ENCODE measurements at places on chromosomes 12 and 14.
A peak's percentile ranks its signal among the peaks of the same experiment; 100 is the strongest.

GRCh38 chr12:53659571-53659981 is 16.3 kb downstream of the ATP5MC2 start:
- DNase-seq, result no peak

DNA sequence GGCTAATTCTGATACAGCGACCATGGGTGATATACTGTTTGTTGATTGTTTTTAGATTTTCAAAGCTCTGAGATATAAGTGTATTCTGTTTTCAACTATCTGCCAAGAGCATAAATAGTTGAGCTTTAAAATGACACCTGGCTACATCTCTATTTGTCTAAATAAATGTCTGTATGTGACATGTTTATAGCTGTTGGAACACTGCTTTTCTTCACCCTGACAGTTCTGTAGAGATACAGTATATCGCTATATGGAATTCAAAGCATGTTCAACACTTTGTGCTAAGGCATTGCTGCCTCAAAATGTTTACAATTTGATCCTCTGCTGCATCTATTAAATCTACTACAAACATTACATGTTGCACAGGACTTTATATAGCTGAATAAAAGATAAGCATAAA is 27.4 kb upstream of the MGAT4C start:
- no peak for DNase-seq

DNA sequence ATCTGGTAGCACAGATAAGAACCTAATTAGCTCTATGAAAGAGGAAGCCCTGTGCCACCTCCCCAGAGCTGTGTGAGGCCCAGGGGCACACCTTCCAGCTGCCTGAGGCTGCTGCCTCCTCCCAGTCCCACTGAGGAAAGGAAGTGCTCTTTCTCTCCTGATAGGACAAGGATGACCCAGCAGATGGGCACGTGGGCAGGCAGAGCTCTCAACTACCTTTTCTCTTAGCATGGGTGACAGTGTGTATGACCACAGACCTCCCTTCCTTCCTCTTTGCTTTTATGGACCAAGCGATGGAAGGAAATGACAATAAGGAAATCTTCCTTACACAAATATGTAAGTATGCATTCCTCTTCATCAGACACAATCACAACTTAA is 127.6 kb upstream of the AMIGO2 start:
- DNase-seq, result no peak

DNA sequence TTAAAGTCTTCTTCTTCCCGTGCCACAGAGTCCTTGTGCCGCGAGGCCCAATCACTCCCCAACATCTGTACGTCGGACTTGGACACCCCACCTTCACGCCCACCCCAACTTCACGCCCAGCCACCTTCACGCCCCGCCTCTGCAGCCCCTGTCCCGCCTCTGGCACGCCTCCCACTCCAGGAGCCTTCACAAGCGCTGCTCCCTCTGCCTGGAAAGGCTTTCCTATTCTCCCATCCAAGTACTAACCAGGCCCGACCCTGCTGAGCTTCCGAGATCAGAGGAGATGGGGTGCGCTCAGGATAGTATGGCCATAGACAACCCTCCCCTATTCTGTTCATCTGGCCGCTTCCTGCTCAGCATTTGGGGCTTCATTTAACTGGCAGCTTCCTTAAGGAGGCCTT is 17.3 kb upstream of the EIF5 start:
- DNase-seq, result no peak

DNA sequence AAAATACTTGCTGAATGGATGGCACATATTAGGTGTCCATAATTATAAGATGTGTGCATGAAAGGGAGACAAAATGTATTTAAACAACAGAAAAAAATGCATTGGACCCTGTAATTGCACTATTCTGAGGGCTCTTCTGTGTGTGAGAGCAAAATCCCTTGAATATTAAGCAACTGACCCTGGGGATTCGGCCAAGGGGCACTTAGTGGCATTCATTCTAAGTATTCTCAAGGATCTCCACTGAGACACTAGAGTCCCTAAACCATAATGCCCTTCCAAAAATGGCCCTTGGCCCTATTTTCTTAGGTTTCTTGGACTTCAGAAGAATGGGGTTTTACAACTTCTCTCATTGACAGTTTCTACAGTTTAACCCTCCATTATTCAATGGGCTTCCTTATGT is 388.6 kb downstream of the GLT1D1 start:
- no peak for DNase-seq

GRCh38 chr14:100547633-100548294 is 39.5 kb downstream of the BEGAIN start:
- peak; percentile 59 for DNase-seq

DNA sequence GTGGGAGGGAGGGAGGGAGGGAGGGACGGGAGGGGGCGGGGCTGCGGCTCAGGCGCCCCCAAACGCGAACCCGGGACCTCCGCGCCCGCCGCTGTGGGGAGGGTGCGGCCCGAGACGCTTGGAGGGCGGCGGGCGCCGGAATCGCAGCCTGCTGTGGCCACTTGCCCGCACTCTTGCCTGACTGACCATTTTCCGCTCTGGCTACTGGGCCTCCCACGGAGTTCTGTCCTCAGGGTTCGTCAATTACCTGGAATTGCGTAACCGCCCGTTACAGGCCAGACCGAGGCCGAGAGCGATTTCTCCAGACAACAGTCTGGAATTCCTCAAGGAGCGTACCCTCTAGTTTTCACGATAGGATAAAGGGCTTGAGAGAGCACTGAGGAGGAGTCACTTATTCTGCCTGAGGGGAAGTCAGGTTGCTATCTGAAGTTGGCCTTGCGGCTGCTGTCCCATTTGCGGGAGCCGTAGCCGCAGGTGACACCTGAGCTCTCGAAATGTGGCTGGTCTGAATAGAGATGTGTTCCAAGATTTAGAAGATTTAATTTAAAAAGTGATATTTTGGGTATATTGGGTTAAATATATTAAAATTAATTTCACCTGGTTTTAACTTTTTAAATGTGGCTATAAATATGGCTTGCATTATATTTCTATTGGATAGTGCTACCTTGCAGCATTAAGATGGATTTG is 446 bp upstream of the ZNF641 start:
- no peak for DNase-seq

DNA sequence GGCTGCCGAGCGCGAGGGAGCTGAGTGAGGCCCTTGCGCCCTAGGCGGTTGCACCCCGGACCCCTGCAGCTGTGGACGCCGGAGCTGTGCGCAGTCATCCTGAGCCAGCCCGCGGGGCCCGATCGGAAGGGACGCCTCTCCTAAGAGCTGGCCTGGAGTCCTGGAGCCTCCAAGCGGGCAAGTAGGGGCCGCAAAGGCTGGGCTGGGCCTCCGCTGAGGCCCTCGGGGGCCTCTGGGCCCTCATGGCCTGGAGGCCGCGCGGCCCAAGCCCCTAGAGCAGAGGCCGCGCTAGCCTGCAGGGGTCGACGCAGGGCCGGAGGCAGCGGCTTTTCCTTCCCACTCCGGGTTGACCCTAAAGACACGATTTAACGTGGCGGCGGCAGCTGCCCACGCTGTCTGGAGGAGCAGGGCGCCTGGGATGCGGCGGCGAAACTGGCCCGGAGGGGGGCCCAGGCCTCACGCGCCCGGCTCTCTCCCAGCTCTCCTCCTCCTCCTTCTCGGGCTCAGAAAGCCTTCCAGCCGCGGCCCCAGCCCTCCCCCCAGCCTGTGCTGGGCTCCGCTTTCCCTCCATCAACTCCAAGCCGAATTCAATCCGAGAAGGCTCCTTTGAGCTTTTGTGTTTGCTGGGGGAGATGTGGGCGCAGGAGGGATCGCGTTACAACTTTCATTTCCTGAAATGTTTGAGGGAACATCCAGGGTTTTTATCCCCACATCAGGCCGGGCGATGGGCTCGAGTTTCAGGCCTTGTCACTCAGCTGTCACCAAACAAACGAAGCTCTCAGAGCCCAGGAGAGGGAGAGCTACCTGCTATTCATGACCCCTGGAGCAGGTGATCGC is 11.6 kb downstream of the SIX1 start:
- no peak for DNase-seq

DNA sequence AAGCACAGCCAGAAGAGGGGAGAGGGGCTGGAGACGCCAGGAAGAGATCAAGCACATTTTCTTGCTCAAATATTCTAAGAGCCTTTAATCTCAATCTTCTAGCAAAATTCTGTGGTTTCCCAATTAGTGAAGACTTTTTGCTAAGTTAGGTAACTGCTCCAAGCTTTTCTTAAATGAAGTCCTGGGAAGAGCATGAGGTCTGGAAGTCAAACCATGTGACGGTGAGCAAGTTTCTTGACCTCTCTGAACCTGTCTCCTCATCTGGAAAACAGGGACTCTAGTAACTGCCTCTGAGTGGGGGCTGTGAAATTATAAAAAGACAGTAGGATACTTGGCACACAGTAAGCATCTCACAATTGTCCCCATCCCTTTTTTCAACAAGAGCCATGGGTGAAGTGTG is 24.1 kb downstream of the BDKRB1 start:
- no peak for DNase-seq

DNA sequence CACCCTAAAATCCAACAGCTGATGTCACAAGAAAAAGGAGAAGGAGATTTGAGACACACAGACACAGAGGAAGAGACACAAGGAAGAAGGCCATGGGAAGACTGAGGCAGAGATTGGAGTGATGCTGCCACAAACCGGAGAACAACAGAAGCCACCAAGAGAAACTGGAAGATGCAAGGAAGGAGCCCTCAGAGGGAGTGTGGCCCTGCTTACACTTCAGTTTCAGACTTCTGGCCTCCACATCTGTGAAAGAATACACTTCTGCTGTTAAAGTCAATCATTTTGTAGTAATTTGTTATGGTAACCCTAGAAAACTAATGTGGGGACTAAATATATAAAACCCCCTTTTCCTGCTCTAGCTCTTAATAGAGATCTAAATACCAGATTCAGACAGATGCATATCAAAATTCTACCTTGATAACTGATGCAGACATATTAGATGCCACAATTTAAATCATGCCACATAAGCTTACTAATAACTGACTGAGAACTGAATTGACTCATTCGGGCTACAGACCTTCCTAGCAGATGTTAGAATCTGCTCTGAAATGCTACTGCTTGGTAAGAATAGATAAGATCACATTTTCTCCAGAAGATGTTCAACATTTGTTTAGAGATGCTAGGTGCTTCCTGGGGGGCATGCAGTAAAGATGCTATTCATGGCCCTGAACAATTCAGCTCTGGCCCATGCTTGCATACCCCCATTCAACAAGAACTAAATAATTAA is 113.1 kb upstream of the CCND2 start:
- no peak for DNase-seq

DNA sequence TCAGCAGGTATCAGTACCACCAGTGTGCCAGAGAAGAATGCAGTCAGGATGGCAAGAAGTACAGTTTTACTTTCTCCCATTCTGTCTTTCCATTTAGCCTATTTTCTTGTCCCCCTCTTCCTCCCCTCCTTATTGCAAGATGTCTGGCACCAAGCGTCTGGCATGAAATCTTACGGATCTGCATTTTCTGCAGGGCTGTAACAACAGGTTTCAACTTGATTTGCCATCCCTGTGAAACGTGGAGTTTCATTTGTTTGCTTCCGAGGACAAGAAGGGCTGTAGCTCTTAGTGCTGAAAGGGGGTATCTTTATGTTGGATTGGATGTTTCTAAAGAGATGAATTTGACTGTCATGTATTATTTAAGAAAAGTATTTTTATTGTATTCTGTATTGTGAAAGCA is 1110.6 kb downstream of the BCL11B start:
- DNase-seq, result no peak

DNA sequence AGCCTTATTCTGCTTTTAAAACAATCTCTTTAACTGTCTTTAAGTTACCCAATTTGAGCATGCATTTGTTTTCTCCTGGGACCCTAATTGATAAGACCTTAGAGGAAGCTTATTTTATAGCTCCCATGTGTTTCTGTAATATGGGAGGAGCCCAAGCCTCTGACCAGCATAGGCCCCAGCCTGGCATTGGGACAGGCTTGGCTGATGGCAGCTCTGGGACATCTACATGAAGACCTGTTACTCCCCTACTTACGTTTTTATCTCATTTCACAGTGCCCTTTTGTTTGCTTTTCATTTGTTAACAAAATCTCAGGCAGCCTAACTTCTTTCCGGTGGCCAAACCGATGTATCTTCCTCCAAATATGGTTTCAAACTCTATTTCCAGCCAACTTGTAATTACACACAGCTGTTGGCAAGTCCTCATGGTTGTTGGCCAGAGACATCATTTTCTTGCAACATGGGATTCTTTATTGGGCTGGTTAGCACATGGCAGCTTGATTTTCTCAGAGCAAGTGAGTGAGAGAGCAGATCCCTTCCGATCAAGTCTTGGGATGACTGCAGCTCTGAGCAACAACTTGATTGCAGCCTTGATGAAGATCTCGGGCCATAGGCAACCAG is 1117.5 kb downstream of the AACS start:
- no peak for DNase-seq

- no peak for DNase-seq
These were observed 3.3 kb downstream of the C12orf56 start for GRCh38 chr12:64387197-64387816.

DNA sequence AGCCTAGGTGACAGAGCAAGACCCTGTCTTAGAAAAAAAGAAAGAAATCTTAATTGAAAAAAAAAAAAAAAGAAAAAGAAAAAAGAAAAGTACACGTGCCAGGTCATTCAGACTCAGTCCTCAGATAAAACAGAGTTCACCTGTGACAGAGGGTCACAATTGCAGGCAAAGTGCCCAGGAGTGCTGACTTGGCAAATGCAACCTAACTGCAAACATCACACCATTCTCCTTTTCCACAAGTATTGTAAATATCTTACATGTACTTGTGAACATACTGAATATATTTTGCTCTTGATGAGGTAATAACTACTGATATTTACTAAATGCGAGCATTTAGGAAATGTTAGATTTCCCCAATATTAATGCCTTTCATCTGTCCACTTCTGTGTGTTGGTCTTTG is 9.0 kb upstream of the COL2A1 start:
- DNase-seq, result no peak

DNA sequence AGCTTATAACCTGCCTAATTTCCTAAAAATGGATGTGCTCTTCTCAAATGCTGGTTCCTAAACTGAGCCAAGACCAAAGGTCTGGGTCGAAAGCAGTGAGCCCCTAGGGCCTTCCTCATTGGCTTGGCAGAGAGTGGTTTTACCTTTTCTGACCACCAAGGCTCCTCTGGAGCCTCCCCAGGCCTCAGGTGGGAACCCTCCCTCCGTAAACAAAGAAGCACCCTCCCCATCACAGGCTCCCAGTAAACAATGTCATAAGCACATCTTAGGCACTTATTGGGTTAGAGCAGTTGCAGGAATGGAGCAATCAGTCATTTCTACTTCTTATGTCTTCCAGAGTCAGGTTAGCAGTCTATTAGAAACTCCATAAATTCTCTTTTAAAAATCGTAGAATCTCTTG is 6.0 kb downstream of the CHPT1 start:
- DNase-seq, result no peak

- DNase-seq, result no peak
These were observed 15.5 kb downstream of the FZD10 start for GRCh38 chr12:130177635-130178242.
